NCI-H1930 (cell line): ENCODE measurements at places on chromosomes 5 and 9.

- no peak for DNase-seq
These were observed 107.0 kb upstream of the GPR151 start for GRCh38 chr5:146623009-146623408.

GRCh38 chr5:124210111-124210910 is 536.1 kb downstream of the ZNF608 start:
- no peak for DNase-seq

DNA sequence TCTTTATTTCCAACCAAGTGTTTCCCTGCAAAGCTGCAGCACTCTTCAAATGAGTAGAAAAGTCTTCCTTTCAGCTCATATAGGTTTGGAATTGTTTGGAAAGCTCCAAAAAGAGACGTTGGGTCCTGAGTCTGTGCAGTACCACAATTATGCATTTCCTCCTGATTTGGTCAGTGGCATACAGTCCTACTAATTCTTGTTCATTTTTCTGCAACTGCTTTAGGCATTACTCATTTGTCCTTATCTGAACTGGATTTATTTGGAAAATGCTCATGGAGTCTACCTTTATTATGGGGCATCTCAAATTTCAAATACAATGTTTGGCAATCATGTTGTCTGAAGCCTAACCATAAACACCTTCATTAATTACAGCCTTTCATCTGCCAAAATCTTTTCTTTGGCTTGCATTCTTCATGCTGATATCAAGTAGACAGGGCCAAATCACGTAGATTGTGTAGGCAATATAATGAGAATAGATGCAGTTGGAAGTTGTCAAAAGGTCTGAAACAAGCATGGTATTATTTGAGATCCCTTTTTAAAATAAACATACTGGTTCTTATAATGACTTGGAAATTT is 232.8 kb downstream of the TLE1 start:
- DNase-seq = peak; percentile 25

- DNase-seq = no peak
These were observed 434 bp downstream of the GLRX start for GRCh38 chr5:95822043-95822541.

- no peak for DNase-seq
These were observed 30.8 kb downstream of the IL7R start for GRCh38 chr5:35887321-35888100.

- DNase-seq = no peak
These were observed 401.9 kb upstream of the IRX2 start for GRCh38 chr5:3153226-3153858.

- no peak for DNase-seq
These were observed 197.0 kb downstream of the ADCY2 start for GRCh38 chr5:7592910-7593309.

DNA sequence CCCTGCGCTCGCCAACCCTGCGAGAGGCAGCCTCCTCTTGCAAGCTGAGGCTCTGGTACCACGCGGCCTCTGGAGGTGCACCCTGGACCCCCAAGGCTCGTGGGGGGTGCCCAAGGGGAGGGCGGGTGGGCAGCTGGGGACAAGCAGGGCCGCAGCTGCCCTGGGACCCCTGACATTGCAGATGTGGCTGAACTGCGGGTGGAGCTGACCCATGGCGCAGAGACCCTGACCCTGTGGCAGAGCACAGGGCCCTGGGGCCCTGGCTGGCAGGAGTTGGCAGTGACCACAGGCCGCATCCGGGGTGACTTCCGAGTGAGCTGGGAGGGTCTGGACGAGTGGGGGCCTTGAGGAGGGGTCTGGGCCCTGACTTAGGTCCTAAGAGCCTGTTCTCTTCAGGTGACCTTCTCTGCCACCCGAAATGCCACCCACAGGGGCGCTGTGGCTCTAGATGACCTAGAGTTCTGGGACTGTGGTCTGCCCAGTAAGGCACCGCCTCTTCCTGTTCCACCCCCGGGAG is 1.5 kb downstream of the MAMDC4 start:
- DNase-seq = no peak

DNA sequence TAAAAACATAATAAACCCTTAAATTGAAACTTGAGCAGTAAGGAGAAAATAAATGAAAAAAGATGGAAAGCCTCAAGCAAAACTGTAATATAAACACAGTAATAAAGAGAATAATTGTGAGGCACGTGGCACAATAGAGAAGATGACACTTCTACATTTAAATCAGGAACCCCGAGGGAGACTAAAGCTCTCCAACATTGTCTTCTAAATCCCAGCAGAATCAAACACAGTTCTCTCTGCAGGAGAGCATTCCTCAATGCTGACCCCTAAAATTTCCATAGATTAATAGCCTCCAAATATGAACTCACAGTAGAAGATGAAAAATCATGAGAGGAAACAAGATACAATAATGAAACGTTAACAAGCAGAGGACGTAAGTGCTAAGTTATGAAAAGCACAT is 721.2 kb upstream of the COX7C start:
- DNase-seq = no peak

DNA sequence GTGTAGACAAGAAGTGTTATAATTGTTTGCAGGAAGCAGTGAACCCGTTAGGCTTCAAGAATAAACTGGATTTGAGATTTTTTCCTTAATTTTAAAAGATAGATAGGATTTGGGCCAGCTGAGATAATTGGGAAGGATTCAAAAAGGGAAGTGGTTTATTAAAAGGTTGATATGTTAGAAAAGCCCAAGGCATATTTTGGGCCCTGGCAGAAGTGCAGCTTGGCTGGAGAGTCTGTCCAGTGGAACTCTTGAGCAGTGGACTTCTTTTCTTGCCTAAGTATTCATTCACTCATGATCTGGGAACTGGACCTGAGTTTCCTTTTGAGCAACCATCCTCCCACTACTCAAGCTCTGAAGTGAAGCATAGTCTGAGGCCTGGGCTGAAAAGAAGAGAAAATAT is 433.4 kb downstream of the ZSWIM6 start:
- DNase-seq = no peak

- no peak for DNase-seq
These were observed at the start of gene GRIN1 for GRCh38 chr9:137138722-137139467. Gene GRIN1 (plus strand): TSS chr9:137139154. CDS start chr9:137139487, 333 bp downstream.

GRCh38 chr9:91586282-91586681 is 162.7 kb upstream of the NFIL3 start:
- no peak for DNase-seq

DNA sequence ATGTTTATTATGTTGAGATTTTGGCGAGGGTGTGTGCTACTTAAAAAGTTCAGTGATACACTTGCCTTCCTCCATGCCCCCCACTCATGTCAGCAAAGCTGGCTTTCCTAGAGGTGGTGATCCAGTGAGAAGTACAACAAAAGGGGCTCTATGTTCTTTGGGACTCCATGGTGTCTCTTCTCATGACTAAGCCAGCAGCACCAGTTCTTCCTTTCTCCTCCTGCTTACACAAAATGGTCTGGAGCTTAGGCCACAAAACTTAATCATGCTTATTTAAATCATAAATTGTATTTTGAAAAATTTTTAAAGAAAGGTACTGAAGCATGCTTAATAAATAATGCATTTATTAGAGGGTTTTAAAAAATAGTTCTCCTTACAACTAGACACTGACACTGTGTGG is 22.4 kb downstream of the MOCS2 start:
- DNase-seq = no peak

- no peak for DNase-seq
These were observed 1.8 kb downstream of the AUH start for GRCh38 chr9:91359734-91360470.

GRCh38 chr9:95415158-95415557 is 97.6 kb upstream of the FANCC start:
- DNase-seq = no peak

- no peak for DNase-seq
These were observed 50.5 kb downstream of the CTNND2 start for GRCh38 chr5:11853796-11854195.

DNA sequence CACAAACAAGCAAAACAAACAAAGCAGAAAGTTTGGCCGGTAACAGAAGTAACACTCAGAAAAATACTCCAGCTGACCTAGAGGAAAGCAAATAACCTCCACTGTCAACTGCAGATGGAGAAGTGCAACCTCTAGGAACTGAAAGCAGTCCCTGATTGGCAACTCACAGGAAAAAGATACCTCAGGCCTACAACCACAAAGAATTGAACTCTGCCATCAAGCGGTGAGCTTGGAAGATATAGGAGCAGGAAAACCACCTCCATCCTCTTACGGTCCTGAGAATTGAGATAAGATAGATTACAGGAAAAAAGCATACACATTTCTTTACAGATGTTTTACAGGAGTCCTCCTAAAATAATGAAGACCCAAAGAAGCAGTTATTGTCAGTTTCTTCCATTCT is 184.5 kb downstream of the PDZD2 start:
- DNase-seq = no peak

- DNase-seq = no peak
These were observed 141.4 kb upstream of the PANK3 start for GRCh38 chr5:168720575-168720974.

DNA sequence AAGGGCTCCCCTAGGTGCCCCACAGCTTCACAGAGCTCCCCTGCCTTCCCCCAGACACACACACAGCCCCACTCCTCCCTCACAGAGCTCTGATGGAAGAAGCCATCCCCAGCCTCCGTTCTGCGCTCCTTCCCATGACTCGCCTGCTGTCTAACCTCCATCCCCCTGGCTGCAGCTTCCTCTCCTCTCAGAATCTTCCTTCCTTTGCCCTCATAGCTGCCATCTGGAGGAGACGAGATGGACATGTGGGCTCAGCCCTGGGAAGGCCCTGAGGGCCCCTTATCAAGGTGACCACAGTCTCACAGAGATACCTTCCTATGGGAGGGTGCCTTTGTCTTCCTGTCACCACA is 94.3 kb downstream of the PCDH1 start:
- DNase-seq = no peak

DNA sequence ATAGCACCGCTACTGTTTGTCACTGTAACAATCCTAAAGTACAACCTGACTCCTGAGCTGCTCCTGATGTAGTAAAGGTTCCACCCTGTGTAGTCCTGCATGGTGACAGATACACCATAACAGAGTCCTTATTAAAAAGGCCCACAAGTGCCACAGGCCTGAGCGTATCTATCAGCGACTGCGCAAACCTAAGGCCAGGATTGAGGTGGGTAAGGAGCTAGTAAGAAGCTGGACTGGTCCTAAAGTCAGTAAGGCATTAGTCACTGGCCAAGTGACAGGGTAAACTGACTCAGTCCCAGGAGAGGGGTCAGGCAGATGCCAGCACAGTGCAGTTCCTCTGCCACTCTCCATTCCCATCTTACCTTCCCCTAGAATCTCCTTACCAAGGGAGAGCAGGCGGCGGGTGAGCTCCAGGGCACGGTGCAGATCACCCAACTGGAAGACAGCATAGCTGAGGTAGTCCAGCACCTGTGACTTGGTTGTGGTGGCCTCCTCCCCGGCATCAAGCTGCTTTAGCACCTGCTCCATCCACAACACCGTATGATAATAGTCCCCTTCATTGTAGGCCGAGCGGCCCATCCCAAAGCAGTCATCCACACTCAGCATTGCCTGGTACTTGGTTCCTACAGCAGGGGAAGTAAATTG is 17.6 kb downstream of the P4HA2 start:
- DNase-seq = no peak

DNA sequence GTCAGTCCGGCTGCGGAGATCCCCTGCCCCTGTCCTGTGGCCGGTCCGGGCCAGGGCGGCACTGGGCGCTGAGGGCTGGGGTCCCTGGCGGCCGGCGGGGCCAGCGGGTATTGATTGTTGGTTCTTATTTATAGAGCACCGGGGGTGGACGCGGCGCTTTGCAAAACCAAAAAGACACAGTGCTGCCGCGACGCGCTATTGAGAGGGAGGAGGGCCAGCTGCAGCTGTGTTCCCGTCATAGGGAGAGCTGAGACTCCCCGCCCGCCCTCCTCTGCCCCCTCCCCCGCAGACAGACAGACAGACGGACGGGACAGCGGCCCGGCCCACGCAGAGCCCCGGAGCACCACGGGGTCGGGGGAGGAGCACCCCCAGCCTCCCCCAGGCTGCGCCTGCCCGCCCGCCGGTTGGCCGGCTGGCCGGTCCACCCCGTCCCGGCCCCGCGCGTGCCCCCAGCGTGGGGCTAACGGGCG is 2.5 kb downstream of the LRRC26 start:
- DNase-seq = no peak
